ENCODE measurements at places on chromosomes 12 and 14.

- no peak for DNase-seq
Observed at GRCh38 chr12:25970916-25971653, 12.6 kb downstream of the RASSF8 start.

DNA sequence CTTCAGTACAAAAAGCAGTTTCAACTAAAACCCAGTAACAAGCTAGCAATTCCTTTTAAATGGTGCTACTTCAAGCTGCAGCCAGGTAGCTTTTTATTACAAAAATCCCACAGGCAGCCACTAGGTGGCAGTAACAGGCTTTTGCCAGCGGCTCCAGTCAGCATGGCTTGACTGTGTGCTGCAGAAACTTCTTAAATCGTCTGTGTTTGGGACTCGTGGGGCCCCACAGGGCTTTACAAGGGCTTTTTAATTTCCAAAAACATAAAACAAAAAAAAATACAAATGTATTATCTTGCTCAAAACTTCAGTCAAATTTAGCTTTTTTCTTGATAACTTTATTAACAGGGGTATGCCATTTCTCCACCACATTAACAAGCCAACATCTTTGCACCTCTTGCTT, 3.6 kb upstream of the CLEC4E start:
- DNase-seq, result no peak

GRCh38 chr12:98644433-98644711, 216 bp downstream of the IKBIP start:
- no peak for DNase-seq

- DNase-seq, result no peak
Observed at GRCh38 chr14:36295642-36296627, 24.5 kb downstream of the MBIP start.

GRCh38 chr14:102071283-102071998, 15.4 kb downstream of the HSP90AA1 start:
- DNase-seq, result no peak

GRCh38 chr12:106234449-106234848, 13.4 kb downstream of the CKAP4 start:
- no peak for DNase-seq
